ENCODE measurements at places on chromosomes 3 and 15. TPM values are rescaled to one million over a fixed set of nuclear protein-coding genes. Genes with fewer than 3 reads are reported as not detected.

GRCh38 chr15:57820119-57820518 lies 113.6 kb downstream of the POLR2M start:
- DNase-seq = no peak

DNA sequence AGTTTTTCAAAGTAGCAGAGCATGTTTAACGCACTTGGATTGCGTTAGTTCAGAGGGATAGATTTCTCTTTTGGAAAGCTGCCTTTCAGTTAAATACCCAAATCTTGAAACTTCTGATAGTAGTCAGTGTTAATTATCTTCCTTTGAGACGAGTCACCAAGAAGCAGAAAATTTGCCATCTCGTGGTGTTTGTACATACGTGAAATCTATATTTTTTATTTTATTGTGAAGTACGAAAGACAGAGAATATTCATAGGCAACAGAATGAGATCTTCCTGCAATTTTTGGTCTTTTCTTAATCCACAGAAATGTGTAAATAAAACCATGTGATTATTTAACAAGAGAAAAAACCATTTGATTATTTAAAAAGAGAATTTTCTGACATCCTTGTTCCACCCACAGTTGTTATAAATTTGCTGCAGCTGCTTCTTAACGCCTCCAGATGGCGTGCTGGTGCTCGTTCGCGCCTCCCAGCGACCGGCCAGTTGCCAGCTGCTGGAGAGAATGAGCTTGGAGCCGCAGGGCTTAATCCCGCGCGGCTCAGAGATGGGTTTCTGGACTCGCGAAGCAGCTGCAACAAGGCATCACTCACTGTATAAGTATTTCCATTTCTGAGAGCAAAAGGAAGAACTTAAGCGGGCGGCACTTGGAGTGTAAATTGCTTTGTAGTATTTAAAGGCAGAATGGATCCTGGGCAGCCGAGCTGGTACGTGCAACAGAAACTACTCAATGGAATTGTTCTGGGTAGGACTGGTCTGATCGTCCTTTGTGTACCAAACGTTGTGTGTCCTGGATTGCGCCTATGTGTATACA lies 10.5 kb upstream of the SLITRK3 start:
- peak; percentile 53 for DNase-seq

DNA sequence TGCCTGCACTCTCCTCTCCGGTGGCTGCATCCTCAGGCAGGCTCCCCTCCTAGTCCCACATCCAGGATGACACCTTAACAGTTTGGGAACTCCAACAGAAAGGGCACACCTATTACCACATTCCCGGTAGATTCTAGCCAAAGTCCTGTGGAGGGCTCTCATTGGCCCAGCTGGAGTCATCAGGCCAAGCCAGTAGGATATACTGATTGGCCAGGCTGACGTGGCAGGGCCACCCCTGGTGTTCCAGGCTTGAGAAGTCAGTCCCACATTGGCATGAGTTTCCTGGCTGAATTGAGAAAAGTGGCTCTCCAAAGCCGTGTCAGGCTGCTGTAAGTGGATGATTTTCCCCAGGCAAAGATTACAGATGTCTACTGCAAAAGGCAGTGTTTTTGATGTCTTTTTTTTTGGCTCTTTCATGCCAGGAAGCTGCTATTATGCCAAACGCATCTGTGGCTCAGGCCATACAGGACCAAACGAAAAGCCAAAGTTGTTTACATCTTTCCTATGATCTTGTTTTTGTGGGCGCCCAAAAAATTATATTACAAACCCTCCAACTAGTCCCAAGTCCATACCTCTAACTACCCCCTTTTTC lies 6.6 kb upstream of the BLM start:
- DNase-seq = no peak

The ANXA2 gene
- 1,043 TPM for total RNA-seq

The IRAK2 gene
- total RNA-seq = 1.5 TPM

The ZNF620 gene
- total RNA-seq = 3.0 TPM
